ENCODE measurements at places on chromosomes 4 and X.
A peak's percentile ranks its signal among the peaks of the same experiment; 100 is the strongest.

DNA sequence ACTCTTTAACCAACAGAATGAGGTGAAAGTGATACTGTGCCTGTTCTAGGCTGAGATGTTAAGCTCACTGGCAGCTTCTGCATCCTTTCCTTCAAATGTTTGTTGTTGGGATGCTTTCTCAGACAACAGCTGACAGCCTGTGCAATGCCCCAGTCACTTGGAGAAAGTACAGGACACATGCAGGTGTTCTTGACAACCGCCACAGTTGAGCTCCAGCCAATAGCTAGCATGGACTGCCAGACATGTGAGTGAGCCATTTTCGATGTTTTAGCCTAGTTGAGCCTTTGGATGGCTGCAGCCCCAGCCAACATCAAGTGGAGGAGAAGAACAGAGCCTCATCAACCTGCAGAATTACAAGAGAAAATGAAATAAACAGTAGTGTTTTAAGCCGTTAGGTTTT lies 94.1 kb upstream of the PPP3CA start:
- no peak for DNase-seq

DNA sequence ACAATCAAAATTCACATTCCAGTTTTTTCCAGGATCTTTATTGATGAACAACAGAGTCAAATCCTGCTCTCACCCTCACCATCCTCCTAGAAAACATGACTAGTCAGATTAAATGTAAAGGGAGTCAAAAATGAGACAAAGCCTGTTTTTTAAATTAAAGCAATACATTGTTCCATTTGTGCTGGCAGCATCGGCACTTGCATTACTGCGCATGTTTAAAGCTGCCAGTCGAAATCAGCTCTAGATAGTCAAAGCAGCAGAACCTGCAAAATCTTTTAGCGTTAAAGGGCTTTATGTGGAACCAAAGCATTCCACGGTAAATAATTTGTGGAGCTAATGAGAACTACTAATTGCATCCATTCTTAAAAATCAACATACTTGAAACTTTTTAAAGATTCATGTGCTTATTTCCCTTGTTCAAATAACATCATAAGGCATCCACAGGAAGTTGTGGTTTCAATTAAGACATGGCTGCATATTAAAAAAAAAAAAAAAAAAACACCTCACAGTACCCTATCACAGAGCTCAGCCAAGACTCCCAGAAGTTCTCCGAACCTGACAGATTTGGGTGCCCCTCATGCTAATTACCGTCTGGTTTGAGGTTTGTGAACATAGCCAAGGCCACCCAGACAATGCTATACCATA lies 82.2 kb downstream of the SH3KBP1 start:
- DNase-seq: no peak

DNA sequence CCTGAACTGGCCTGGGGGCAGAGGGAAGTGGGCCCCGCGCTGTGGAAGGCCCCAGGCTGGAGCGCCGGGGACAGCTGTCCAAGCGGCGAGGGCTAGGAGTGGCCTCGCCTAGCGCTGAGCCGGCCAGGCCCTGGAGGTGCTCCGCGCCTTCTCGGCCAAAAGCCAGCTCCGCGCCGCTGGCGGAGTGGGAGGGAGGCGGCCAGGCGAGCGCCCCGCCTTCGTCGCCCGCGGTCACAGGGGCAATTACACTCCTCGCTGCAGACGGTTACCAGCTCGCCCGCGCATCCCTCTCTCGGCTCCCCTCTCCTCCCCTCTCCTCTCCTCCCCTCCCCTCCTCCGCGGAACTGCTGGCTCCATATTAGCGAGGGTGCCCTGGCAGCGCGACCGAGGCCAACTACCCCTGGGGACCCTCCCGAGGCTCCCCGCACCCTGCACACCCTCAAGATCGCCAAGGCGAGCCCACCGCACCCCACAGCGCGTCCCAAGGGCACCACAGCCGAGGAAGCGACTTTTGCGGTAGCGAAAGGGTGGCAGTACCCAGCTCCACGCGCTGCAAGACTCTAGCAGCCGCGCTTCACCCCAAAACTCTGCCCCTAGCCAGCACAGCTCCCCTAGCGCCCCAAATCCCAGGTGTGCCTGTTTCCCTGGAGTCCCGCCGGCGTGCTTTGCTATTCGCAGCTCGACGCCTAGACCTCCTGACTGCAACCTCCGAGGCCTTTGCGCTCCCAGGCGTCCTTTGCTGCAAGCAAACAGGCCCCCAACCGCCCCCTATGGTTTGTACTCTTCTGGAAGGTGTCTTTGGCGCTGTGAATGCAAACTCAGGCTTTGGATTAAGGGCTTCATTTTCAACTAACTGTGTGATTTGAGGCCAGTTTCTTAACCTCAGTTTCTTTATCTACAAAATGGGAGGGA lies 91.4 kb downstream of the BCOR start:
- DNase-seq: no peak

DNA sequence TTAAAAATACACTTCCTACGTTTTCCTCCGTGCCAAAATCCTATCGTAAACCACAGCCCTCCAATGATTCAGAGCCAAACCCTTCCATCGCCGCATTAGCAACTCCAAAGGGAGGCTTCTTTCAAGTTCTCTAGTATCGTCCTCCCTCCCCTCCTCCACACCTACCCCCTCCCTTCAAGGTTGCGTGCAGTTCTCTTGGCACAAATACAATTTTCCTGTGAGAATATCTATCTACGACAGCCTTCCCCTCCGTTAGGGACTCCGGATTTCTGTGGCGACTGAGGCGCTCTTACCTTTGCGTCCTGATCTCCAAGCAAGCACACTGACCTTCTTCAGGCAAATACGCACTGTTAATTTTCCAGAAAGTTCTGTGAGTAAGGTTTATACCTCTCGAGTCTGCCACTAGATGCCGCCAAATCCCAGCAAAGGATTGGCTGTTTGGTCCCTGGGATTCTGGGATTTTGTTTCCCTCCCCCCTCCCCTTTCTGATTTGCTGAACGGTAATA lies 1.2 kb upstream of the MORF4L2 start:
- peak; percentile 60 for DNase-seq

GRCh38 chr4:188930822-188931221 lies 791.6 kb downstream of the TRIML1 start:
- no peak for DNase-seq

DNA sequence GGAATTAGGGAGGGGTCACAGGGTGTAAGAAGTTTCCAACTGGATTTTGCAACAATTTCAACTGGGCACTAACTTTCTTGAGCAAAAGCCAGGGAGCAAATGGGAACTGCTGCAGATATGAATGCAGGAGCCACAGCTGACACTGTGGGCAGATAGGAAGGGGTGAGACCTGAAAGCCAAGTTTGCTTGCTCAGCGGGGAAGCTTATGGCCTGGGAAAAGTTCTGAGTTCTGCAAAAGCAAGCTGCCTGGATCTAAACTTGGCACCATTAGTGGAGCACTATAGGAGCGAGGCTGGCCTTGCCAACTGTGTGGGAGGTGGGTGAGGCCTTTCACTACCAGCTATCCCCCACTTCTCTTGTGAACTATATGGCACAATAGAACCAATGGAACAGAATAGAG lies 11.1 kb downstream of the CYSLTR1 start:
- no peak for DNase-seq

DNA sequence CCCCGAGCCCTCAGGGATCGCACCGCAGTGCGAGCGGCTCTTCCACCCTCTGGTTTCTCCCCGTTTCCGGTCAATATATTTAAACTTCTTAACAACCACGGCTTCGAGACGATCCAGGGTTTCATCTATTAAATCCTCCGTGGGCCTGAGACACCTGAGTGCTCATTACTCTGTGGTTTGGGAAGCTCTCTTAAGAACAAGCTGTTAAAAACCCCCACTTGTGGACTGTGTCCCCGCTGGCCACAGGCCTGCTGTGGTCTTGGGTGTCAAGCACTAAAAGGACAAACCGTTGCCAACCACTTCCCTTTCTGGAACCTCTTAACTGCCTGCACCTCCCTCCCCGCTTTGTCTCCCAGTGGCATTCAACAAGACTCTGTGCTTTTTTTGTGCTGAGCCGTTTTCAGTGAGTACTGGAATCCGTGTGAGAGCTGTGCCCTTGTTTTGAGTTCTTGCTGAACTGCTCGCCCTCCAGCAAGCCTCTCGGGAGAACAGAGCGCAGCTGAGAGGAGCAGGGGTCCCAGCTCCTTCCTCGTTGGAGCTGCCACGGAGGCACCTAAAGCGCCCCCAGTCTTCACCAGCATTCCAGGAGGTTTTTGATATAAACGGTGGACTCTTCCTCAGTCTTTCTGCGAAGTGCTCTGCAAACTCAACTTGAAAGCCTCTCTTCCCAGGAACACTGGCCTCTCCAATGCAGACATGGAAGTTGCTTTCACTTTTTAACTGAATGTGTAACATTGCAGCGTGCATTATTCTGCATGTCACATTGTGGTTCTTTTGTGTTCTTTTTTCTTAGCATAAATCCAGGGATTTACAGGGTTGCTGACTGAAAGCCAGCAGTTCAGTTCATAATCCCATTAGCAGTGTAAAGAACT lies 691 bp upstream of the IGFBP7 start:
- peak; percentile 29 for DNase-seq

DNA sequence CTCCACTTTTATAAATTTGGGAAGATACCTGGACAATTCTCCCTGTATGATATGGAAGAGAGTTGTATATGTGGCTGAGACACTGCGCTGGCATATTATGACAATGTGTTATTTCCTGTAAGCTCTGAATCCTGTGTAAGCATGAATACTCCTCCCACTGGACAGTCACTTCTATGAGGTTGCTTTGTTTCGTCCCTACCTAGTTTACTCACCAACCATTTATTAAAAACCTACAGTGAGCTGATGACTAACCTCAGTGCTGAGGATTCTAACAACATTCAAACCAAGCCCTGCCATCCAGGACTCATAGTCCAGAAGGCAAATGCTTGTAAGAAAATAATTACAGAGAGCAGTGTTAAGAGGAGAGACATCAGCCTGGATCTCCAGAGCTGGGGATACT lies 1632.9 kb upstream of the TENM3 start:
- DNase-seq: no peak

DNA sequence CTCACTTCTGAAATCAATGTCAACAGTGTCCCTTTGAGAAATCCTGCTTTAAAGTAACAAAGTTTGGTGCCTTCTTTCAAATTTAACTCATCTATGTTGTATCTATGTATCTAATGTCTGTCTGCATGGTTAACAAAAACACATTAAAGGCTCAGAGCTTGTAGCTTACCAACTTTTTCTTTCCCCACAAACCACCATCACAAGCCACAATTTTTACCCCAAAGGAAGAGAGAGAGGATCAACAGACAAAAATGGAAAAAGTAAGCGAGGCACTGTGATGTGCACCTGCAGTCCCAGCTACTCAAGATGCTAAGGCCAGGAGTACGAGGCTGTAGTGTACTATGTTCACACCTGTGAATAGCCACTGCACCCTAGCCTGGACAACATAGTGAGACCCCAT lies 17.2 kb downstream of the ATRX start:
- no peak for DNase-seq

DNA sequence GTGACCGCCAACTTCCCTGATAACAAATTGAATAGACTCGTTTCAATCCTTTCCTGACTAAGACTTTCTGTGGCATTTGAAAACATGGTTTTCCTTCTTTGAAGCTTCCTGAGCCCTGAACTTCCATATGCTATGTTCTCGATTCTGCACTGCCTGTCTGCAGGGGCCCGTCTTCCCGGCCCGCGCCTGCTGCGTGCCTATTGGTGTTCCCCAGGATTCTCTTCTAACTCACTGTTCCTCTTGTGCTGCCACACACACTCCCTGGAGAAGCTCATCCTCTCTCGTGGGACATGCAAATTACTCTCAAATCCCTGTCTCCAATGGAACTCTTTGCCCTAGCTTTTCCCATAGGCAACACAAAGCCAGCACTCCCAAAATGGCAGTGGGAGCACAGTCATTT lies 262.9 kb upstream of the GATB start:
- DNase-seq: no peak

- DNase-seq: no peak
Observed at GRCh38 chr4:146590801-146591200, 47.9 kb upstream of the POU4F2 start.

DNA sequence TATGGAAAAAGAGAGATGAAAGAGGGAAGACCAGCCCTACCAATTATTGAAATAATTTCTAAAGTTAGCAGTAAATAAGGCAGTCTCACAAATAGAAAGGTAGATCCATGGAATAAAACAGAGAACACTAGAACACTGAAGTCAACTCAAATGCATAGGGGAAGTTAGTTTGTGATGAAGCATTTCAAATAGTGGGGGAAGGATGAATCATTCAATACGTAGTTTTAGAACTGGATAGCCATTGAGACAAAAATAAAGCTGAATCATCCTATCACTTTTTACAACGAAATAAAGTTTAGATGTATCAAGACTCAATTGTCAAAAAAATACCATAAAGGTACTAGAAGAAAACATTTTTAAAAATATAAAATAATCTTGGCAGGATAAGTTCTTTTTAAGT lies 143.2 kb upstream of the DGKK start:
- DNase-seq: no peak

GRCh38 chr4:81531410-81531809 lies 59.7 kb upstream of the RASGEF1B start:
- no peak for DNase-seq

GRCh38 chrX:110321670-110322069 lies 3.8 kb upstream of the AMMECR1 start:
- no peak for DNase-seq

- DNase-seq: no peak
Observed at GRCh38 chr4:143598816-143599215, 85.3 kb downstream of the SMARCA5 start.

GRCh38 chr4:55947912-55948725 lies 626 bp upstream of the CEP135 start:
- no peak for DNase-seq

DNA sequence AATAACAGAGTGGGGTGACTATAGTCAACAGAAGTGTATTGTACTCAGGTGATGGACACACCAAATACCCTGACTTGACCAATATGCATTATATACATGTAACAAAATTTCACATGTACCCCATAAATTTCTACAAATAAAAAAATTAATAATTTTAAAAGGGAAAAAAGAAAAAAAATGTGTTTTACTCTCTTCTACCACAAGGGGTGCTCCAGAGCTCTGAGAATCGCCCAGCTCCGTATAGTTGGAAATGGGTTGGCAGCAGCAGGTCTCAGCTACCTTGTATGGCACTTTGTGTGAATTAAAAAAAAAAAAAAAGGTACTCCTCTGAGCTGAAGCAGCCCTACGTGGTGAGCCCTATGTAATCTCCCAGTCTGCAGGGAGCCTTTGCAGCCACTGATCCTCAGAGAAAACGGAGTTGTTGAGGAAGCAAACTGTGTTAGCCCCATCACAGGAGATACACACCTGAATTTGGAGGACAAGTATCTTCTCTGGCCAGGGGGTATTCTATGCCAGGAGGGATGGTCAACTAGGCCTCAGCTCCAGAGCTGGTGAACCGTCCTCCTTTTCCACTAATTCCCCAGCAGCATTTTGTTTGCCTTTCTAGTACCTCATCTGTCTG lies 17.2 kb upstream of the POLA1 start:
- DNase-seq: no peak

GRCh38 chr4:95462921-95463320 lies 85.9 kb downstream of the UNC5C start:
- no peak for DNase-seq

DNA sequence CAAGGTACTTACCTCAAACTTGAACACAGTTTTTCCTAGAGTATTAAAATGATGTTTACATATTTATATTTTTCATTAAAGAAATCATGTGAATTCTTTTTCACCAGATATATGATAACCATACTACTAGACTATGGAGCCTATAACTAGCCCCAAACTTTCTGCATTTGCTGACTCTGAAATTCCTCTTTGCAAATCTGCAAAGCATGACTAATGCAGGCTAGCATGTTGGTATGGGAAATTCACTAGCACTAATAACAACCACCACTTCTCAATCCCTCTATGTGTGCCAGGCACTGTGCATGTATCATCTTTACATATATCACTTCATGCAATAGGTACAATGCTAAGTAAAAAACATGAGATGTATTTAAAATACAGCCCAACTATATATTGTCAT lies 51.1 kb downstream of the SLC10A7 start:
- no peak for DNase-seq
